Forelimb muscle (tissue), 1 donor: ENCODE measurements at places on chromosomes 1 and 21. TPM values are rescaled to one million over a fixed set of nuclear protein-coding genes. Genes with fewer than 3 reads are reported as not detected.

Gene SPRR2D
- polyA plus RNA-seq, result not detected

Gene GSTM4
- polyA plus RNA-seq, result 25.1 TPM

Gene OR2T11
- not detected for polyA plus RNA-seq

Gene MCOLN2
- polyA plus RNA-seq, result 0.16 TPM

Gene HAO2
- polyA plus RNA-seq, result 0.14 TPM

Gene PRKAB2
- polyA plus RNA-seq, result 46.4 TPM

Gene HEYL
- 50.6 TPM for polyA plus RNA-seq

Gene ARHGEF11
- 20.0 TPM for polyA plus RNA-seq

Gene PSRC1
- 11.9 TPM for polyA plus RNA-seq

Gene PEAR1
- 21.1 TPM for polyA plus RNA-seq

Gene OLIG2
- polyA plus RNA-seq, result not detected
